Activated CD4-positive, alpha-beta T cell treated with anti-CD3 and anti-CD28 coated beads for 36 hours (primary cell): ENCODE measurements at places on chromosomes 6 and 20. TPM values are rescaled to one million over a fixed set of nuclear protein-coding genes. Genes with fewer than 3 reads are reported as not detected.

The OOEP gene
- 0.55 TPM for total RNA-seq

The GPLD1 gene
- total RNA-seq, result 0.62 TPM

- DNase-seq, result no peak
Measured at GRCh38 chr20:41171736-41172295, 34.5 kb downstream of the PLCG1 start.

DNA sequence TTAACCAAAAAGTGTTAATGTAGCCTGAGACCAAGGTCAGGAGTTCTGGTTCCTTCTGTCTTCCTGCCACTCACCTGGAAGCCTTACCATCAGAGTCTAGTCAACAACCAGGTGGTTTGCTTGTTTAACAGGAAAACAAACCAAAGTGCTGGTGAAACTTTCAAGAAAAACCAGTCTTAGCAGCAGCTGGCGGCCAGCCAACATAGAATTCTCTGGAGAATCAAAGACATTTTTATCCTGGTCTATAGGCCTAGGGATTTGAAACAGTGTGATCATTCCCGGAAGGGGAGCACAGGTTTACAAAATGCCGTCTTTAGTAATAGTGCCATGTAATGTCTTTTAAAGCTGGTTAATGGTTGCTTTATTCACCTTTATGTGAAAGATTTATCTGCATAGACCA lies 146.6 kb upstream of the AKIRIN2 start:
- no peak for DNase-seq

DNA sequence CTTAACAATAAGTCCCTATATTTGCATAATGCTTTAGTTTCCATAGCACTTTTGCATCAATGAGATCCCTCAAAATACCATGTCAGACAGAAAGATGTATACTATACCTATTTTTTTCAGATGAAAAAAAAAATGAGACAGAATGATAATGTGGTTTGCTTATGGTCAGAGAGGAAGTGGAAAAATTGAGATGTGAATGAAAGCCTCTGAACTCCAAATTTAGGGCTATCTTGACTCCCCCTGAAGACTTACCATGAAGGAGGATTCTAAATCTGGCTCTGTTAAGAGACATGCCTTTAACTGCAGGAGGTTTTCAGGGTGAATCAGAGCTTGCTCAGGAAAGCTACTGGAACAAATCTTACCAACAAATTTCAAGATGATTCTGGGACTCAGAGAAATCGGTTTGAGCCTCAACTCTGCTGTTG lies 176.2 kb downstream of the ISM1 start:
- DNase-seq, result no peak

DNA sequence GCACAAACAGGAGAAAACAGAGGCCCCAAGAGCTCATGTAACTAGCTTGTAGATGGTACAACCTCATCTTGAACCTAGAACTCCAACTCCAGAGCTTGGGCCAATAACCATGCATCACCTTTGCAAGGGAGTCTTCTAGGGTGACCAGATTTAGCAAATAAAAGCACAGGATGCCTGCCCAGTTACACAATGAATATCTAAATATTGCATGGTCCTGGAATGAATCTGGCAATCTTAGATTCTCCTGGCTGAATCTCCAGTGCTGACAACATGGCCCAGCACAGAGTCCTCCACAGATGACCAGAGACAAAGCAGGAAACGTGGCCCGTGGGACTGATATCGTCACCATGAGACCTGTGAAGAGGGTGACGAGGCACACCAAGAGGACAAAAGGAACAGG lies 494.1 kb downstream of the PREX1 start:
- no peak for DNase-seq

GRCh38 chr6:20455251-20455940 lies 53.7 kb downstream of the E2F3 start:
- DNase-seq, result no peak

GRCh38 chr6:72042088-72042487 lies 155.7 kb downstream of the RIMS1 start:
- DNase-seq, result no peak

DNA sequence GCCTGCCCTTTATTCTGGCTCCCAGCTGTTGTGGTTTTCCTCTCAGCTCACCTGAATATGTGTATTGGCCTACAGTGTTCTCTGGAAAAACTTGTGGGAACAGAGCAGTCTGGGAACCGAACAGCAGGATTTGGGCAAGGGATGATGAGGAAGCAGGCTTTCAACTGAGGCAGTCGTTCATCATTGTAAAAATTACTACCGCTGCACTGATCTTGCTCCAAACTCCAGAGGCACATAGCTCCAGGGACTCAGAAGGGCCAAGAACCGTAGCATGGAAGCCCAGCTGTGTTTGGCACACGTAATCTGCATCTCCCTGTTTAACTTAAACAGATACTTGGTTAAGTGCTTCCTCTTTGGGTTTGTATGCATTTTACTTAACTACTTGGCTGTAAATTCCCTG lies 48.3 kb upstream of the EEF1A1 start:
- no peak for DNase-seq

- no peak for DNase-seq
Measured at GRCh38 chr6:43722920-43723545, 35.4 kb upstream of the MRPS18A start.

- DNase-seq, result peak; percentile 73
Measured at GRCh38 chr6:137094411-137095008, 49.7 kb upstream of the IL20RA start.

DNA sequence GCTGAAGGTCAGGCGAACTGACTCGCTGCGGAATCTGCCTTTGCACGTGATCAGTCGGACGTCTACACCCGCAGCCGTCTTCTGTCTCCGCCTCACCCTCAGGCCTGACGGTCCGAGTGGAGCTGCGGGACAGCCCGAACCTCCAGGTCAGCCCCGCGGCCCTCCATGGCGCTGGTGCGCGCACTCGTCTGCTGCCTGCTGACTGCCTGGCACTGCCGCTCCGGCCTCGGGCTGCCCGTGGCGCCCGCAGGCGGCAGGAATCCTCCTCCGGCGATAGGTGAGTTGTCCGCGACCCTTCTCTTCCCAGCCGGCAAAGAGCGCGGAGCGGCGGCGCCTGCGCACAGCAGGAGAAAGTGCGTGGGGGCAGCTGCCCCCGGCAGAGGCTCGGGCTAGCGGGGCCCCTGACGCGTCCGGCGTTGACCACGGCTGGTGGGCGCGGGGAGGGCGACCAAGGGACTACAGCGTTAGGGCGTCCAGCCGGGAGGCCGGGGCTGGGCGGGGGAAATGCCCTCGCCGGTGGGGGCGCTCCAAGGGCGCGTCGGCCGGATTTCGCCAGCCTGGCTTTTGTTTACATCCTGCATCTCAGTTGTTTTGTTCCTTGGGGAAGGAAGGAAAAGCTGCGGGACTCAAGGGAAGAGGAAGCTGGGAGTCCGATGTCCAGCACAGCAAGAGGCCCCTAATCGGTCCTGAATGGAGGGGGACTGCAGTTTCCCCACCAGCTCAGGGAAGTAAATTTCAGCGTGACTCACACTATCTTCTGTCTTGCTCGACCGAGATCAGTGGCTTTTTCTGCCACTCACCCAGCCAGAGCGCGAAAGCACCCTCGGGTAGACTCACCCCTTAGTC lies at the start of gene SMPDL3A:
SMPDL3A (plus strand) TSS at position 77 of the 846 bp plus-strand sequence; CDS start at position 166, 89 bp downstream.
- DNase-seq, result peak; percentile 49

GRCh38 chr20:49750611-49751396 lies 37.1 kb upstream of the B4GALT5 start:
- peak; percentile 18 for DNase-seq

- no peak for DNase-seq
Measured at GRCh38 chr6:25464225-25464624, 185.1 kb downstream of the CARMIL1 start.

The LTB gene
- 44.9 TPM for total RNA-seq

DNA sequence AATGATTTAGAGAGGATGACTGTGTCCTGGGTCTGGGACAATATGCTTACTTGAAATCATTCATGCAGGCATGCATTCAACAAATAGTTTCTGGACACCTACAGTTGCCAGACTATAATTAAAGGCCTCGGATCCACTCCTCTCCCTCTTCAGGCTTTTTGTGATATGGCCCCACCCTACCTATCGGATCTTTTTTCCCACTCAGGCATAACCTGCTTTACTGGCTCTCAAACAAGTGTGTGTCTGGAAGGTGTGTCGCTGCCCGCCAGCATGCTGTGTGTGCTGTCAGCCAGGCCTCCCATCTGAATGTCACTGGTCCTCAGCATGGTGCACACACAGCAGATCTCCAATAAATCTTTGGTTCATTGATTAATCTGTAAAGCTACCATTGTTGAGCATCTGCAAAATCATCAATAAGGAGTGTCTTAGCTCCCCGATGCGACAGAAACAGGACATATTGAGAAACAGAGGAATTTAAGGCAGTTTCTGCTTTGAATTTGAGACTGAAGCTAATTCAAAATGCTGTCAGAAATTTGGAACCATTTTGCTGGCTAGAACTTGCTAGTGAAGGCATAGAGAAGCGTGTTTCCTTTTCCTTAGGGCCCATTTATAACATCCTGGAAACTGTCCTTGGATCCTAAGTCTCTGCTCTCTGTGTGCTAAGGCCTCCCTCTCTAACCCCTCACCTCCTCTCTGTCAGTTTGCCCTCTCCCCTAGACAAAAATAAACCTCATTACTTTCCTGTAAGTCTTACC lies 23.5 kb upstream of the CCN6 start:
- no peak for DNase-seq

The CPNE5 gene
- total RNA-seq, result 1.1 TPM

DNA sequence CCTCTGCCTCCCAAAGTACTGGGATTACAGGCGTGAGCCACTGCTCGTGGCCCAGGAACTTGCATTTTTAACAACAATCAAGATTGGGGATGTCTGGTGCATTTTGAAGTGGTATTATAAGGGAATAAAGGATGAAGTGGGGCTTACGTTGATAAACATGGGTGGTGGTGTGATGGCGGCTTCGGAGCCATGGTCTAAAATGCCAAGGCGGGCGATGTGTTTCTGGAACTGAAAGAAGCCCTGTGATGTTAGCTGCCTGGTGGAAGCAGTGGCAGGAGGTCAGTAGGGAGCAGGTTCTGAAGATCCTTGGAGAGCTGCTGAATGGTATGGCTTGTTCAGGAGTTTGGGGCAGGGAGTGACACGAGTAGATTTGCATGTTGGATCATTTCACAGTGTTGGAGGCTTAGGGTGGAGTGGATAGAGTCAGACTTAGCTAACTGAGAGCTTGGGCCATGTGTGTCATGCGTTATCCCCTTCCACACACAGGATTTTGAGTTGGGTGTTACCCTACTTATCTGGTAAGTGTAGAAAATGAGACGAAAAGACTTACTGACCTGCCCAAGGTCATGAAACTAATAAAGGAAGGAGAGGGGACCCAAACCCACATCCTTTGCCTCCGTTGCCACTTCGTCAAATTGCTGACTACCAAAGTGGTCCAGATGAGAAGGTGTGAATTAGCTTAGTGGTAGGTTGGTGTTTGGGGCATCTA lies 1.5 kb downstream of the NELFCD start:
- no peak for DNase-seq

DNA sequence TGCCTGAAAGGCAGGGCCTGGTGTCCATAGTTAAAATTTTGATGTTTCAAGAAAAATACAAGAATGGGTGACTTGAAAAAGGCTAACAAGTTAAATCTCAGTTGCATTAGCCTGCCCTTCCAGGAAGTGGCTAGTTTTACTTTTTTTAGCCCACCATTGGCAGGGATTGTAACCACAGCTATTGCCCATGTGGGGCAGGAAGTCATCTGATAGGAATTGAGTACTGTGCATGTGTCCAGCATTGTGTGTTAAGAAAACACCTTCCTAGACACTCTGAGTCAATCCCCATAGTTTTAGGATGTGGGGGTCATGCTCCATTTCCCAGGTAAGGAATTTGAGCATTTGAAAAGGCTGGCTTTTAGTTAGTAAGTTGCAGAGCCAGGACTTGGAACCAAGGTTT lies 26.9 kb downstream of the LYRM2 start:
- no peak for DNase-seq

- no peak for DNase-seq
Measured at GRCh38 chr20:16104783-16105182, 468.5 kb downstream of the KIF16B start.

DNA sequence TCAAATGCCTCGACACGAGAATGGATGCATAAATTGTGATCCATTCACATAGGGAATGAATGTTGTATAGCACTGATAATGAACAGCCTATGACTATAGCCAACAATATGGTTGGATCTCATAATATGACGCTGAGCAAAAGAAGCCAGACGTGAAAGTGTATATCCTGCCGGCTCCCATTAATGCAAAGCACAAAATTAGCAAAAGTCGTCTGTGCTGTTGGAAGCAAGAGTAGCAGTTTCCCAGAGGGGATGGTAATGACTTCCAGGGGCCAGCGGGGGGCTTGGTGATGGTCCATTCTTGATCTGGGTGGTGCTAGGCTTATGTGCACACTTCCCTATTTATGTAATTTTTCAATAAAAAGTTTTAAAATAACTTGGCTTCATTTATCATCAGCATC lies 1.0 kb upstream of the TAGAP start:
- DNase-seq, result no peak

DNA sequence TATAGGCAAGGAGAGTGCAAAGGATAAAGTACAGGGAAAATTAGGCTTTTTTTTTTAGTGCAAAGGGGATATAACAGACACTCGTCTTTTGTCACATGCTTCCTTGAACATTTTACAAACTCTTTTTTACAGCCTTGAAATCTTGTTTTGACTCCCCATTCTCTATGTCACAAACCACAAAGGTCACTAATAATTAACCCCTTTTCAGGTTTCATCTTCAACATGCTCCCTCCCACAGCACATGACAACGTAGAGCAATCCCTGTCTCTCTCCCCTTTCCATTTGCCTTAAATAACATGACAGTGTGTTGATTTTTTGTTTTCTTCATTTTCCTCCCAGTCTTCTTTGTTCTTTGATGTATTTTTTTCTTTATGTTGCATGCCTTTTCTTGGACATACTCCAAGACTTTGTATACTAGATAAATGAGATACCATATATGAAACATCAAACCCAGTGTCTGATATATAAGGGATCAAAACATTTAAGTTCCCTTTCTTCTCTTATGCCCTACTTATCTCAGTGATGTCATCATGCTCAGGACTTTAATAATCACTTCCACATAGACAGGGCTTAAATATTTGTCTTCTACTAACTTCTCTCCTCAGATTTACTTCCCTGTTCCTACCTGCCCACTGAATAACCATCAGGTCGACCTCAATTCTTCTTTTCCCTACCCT lies 378.7 kb upstream of the HSF2 start:
- no peak for DNase-seq

- DNase-seq, result no peak
Measured at GRCh38 chr20:23146857-23147637, 60.9 kb upstream of the CD93 start.
